LHCN-M2 (cell line): ENCODE measurements at places on chromosomes 11 and 22. TPM values are rescaled to one million over a fixed set of nuclear protein-coding genes. Genes with fewer than 3 reads are reported as not detected.
A peak's percentile ranks its signal among the peaks of the same experiment; 100 is the strongest.

DNA sequence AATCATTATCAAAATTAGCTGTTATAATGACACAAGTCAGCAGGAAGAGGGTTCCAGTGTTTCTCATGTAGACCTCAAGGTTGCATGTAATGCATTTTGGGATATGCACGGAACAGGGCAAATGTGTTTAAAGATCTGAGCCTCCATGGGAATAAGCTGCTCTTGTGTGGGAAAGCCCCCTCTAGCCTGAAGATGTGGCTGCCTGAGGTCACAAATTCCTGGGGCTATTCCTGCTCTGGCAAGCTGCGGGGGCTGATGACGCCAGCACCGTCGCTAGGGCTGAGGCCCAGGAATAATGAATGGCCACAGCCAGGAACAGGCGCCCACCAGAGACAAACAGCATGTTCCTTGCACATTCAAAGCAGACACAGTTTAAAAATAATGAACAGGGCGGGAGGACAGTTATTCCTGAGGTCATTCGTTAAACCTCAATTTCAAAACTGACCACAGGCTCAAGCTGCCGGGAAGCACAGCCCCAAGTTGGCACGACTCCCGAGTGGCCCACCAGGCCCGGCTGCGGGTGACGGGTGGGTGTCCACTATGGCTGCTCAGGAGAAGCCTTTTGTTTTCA lies 11.7 kb downstream of the OSBPL5 start:
- peak; percentile 74 for DNase-seq

GRCh38 chr22:44947049-44947448 lies 62.8 kb downstream of the PHF21B start:
- DNase-seq, result no peak

DNA sequence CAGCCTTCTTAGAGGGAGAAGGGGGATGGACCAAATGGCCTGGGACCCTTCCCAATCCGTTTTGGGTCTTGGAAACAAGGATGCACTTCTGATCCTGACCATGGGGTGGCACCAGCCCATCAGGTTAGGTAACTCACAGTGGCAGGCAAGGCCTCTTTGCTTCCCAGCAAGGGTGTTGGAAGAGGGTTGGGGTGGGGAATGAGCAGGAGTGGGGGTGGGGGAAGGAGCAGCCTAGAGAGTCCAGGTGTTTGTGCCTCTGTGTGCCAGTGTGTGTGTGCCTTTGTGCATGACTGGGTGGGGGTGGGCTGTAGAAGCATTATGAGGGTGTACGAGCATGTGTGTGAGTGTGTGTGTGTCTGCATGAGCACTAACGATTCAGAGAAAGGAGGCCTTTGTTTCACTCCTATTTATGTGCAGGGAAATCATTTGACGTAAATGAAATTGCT lies 213.1 kb downstream of the INSC start:
- peak; percentile 5 for DNase-seq

The RASSF10 gene
- total RNA-seq, result not detected in 2 replicates

DNA sequence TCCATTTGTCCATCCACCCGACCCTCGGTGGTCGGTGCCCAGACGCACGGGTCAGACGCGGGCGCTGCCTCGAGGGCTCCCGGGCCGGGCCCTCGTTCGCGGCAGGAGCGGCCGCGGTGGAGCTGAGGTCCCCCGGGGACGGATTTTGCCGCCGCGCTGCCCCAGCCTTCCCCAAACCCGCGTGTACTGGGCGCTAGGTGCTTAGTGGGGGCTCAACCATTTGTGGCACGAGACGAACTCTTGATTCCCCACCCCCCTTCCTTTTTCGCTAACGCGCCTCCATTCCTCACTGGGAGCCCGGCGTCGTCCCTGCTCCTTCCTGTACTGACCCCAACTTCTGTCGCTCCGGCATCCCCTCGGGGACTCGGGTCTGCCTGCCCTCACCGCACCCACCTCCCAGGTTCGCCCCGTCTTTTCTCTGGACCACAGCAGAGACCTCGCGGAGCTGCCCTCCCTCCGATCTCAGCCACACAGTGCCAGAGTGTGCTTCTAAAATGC lies 789 bp upstream of the CBX7 start:
- DNase-seq, result no peak

DNA sequence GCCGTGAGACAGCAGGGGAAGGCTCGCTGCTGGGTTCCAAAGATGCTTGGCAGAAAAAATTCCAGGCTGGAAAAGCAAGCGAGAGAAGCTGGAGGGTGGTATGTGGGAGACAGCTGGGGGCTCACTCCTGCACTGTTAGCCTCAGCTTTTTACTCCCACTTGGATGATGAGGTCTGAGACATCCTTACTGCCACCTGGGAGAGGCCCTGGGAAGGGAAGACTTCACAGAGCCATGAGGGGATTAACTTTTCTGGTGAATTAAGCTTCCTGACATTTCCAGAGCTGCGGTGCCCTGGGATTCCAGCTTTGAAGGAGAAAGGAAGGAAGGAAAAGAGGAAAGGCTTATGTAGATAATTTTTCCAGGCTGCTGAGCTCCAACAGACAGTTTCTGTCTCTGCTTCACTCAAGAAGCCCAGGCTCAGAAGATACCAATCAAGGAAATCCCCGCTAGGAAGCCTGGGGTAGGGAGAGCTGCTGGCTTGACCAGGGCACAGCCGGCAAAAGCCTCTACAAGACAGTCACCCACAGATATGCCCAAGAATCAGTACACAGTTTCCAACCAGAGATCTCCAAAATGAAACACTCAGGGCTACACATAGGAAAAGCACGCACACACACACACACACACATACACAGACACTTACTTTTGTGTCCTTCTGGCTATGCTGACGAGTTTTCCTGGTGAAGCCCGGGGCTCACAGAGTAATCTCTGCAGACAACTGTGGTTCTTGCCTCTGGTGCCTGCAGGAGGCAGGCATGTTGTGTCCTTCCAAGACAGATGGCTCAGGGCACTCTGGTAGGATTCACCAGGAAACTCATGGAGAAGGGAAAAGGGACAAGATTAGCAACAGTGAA lies 907 bp downstream of the MCHR1 start:
- DNase-seq, result peak; percentile 35

The P2RX6 gene
- 51.2 and 63.5 TPM in 2 replicates for total RNA-seq

The RASL10A gene
- total RNA-seq, result 0.06 TPM in 1 of 2 replicates, not detected in the other

GRCh38 chr11:128766591-128767081 lies 72.8 kb downstream of the FLI1 start:
- DNase-seq, result no peak

- DNase-seq, result no peak
Measured at GRCh38 chr11:133176748-133177147, 355.6 kb downstream of the OPCML start.

The SLC16A8 gene
- not detected in 2 replicates for total RNA-seq

DNA sequence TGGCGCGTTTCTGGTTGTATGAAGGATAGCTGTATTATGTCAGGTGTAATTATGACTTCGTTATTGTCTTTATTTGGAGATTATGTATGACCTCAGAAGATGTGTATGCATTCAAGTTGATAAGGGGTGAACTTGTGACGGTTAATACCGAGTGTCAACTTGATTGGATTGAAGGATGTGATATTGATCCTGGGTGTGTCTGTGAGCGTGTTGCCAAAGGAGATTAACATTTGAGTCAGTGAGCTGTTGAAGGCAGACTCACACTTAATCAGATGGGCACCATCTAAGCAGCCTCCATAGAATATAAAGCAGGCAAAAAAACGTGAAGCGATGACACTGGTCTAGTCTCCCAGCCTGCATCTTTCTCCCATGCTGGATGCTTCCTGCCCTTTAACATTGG lies 15.3 kb upstream of the CD82 start:
- no peak for DNase-seq

The MMP8 gene
- total RNA-seq, result not detected in 2 replicates

The HTR3A gene
- total RNA-seq, result not detected in 2 replicates

The ELFN2 gene
- 0.17 and 0.32 TPM in 2 replicates for total RNA-seq

The CDCA5 gene
- total RNA-seq, result 48.0 and 62.1 TPM in 2 replicates

GRCh38 chr11:538431-539051 lies 1.2 kb downstream of the LRRC56 start:
- DNase-seq, result no peak

GRCh38 chr11:57349491-57350274 lies 11.5 kb downstream of the P2RX3 start:
- peak; percentile 53 for DNase-seq

DNA sequence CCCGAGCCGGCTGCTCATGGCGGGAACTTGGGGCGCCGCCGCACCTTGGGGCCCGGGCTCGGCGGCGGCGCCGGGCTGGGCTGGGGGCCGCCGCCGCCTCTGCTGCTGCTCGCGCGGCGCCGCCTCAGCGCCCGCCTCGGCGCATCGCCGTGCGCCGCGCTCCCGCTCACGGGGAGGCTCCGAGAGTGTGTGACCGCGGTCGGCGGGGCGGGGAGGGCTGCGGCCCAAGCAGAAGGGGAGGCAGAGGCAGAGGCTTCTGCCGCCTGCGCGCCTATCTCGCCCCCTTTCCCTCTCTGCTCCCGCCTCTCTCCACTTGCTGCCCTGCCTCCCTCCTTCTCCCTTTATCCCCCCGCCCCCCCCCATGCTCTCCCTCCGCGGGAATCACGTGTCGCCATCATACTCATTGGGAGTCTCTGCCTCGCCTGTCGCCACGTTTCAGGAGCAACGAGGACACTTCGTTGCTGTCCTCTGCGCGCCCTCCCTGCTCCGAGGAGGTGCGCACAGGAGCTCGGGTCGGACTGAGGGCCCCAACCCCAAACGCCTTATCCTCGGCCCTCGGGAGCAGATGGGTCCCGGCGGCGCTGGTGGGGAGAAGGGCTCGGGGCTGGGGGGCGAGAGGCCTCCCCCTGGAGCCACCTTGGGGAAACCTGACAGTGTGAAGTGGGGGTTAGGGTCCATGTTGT lies at the start of gene GUCY1A2:
Gene GUCY1A2, minus strand, starts transcription at position 258 of the 683 bp plus-strand sequence. CDS start 421 bp downstream, outside the sequence.
- DNase-seq, result no peak

The FKBP2 gene
- total RNA-seq, result 77.7 and 80.8 TPM in 2 replicates

DNA sequence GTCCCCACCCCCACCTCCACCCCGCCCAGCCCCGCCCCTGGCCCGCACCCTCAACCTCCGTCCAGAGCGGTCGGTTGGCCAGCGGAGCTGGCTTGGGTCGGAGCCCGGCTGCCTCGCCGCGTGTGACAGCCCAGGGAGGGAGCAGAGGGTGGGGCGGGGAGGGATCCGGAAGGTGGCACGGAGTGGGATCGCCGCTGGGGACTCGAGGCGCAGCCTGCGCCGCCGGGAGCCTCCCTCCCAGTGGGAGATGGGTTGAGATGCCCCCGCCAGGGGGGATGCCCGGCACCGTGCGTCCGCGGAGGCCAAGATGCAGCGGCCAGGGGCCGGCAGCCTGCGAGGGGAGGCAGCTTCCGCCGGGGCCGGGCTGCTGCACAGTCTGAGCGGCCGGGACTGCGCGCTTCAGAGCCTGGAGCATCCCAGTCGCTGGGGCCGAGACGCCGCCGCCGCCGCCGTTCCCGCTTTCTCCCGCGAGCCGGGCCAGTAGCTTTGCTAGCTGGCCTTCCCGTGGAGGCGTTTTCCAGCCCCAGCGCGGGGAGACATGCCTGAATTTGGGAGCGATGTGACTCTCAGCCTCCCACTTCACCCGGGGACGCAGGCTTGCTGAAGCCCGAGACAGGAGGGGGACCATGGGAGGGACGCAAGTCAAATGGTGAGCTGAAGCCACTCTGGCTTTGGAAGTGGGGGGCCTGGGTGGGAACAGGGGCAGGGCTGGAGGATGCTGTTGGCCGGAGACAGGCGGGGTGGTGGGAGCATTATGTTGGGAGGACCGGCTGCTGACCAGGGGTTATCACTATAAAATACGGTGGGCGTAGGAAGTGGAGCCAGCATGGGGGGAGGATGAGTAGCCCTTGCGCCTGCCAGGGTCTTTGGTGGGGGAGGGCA lies 40.2 kb downstream of the DIXDC1 start:
- peak; percentile 37 for DNase-seq

DNA sequence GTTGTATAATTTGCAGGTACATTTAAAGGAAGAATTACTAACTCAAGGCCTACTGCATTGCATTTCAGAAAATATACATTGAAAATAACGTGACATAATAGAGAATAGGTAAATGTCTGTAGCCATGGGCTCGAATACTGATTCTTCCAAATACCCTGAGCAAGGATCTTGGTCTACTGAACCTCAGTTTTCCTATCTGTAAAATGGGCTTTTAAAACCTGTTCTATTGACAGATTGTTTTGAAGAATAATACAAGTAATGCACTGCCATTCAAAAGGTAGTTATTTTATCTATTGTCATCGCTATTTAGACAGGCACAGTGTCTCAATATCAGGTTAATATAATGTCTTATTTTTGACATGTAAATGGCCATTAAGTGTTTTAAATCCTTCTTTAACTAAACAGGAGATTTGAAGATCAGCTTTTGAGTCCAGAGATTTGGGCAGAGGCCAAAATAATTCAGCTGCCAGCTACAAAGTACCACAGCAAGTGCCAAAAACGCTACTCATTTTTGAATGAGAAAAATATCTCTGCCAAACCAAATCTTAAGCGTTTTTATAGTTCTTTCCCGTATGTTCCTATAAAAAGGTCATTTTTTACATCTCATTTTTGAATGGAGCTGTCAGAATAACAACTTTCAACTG lies 56.7 kb downstream of the CTSC start:
- peak; percentile 20 for DNase-seq

GRCh38 chr11:99814738-99815137 lies 794.0 kb downstream of the CNTN5 start:
- DNase-seq, result no peak

DNA sequence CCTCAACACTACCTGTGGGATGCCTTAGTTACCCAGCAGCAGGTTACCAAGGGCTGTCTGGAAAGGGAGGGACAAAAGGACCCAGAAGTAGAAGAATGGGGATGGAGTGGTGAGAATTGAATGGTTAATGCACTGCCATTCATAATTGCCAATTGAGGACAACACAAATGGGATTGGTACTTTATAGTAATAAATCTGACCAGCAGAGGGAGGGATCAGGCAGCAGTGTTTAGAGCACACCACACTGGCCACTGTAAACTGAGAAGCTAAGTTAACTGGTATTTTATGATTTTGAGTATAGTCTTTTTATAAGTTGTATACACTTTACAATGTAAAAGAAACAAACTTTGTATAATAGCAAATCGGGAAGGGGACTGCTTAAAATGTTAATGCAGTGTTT lies 10.7 kb downstream of the TBRG1 start:
- no peak for DNase-seq

The PNPLA5 gene
- 0.23 and 0.45 TPM in 2 replicates for total RNA-seq

DNA sequence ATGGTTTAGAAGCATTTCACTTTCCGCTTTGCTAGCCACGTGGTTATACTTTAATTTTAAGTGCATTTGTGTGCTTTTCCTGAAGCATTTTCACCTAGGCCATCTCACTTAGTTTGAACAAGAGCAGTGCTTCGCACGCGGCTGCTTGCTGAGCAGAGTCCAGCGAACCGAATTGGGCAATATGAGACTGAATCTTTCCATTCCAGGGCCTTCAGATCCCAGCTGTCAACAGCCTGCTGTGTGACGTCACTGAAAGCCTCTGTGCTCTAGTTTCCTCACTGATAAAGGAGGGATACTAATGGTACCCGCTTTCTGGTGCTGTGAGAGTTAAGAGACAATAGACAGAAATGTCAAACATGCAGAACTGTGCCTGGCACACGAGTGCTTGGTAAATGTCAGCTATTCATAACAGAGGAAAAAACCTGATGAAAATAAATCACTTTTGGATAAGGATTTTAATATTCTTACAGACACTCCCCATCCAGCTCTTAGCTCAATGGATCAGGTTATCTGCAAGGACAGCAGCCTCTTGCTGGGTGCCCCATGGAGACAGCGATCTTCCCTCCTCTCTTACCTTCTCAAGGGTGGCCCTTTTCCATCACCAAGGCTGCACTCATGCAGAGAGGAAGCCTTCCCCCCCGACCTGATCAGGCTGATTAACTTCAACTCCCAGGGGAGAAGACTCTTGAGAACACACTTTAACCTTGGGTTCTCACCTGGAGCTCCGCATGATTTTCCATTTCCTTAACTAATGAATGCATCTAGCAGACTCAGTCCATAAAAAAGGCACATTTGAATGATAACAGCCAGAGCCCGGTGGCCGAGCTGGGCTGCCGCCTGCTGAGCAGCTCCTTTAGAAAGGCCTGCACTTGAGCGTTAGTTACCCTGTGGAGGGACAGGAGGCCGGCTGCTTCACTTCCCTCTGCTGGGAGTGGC lies 3.5 kb upstream of the GLB1L3 start:
- peak; percentile 29 for DNase-seq
